ENCODE measurements at places on chromosomes 11 and 22.

- peak; percentile 21 for DNase-seq
These were observed 8.0 kb downstream of the TUBGCP6 start for GRCh38 chr22:50236731-50237409.

- DNase-seq: no peak
These were observed 25.3 kb downstream of the PDHX start for GRCh38 chr11:34941688-34942087.

DNA sequence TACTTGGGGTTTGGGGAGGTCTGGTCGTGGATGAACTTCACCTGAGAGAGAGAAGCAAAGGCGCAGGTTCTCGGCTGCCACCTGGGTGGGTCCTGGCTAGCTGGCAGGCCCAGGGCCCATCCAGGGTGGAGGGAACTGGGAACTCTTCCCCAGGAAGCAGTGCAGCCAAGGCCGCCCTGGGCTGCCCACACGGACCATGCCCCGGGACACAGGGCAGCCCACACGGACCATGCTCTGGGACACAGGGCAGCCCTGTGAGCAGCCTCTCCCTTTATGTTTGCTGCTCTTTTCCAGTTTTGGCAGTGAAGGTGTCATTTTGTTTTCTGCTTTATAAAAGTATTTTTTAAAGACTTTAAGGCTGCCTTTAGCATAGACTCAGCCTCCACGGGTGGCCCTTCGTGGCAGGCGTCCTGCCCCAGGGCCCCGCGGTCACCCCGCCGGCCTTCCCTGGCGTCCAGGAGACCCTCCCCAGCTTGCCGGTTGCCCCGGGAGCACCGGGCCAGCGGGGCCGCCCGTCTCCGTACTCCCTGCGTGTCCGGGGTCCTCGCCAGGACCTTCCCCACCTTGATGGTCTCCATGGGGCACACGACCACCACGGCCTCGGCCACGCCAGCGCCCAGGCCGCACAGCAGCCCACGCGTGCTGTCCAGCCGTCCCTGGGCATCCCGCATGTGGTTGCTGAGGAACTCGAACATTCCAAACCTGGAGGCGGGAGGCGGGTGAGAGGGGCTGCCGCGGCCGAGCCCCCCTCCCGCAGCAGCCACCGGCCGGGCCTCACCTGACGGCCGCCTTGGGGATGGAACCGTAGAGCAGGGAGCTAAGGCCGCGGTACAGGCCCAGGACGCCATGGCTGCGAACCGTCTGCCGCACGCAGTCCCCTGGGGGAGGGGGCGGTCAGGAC is 1.1 kb downstream of the SLC25A1 start:
- DNase-seq: no peak

- no peak for DNase-seq
These were observed 35.8 kb upstream of the HMOX1 start for GRCh38 chr22:35344956-35345690.

DNA sequence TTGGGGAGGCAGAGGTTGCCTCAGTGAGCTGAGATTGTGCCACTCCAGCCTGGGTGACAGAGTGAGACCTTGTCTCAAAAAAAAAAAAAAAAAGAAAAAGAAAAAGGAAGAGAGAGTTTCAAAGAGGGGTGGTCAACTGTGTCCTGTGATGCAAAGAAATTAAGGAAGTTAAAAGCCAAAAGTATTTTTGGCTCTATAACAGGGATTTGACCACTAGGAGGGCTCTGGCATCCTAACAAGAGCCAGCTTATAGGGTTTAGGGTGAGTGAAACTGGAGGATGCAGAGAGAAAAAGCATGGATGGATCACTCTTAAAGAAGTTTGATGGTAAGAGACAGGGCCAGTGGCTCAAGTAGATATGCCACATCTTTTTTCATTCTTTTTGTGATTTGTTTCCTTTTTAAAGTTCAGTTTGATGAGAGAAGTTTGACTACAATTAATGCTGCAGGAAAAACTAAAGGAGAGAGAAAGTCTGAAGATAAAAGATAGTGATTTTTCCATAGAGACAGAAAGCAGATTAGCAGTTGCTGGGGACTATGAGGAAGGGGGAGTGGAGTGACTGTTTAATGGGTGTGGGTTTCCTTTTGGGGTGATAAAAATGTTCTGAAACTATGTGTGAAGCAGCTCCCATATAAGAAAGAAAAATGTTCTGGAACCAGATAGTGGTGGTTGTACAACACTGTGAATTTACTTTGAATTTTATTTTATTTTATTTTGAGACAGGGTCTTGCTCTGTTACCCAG is 11.1 kb upstream of the MICAL2 start:
- DNase-seq: no peak

- DNase-seq: no peak
These were observed 322.7 kb downstream of the CADM1 start for GRCh38 chr11:115181538-115181937.

DNA sequence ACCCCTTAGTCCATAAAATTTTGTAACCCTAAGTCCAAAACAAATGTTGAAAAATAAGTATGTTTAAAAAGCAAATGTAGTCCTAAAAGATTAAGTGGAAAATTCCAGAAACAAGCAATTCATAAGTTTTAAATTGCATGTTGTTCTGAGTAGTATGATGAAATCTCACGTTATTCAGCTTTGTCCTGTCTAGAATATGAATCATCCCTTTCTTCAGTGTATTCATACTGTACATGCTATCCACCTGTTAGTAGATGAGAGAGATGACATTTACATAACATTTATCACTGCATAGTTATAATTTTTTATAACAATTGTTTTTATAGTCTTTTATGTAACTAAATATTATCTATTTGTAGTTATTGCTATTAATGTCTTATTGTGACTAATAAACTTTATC is 622.3 kb upstream of the CHORDC1 start:
- no peak for DNase-seq

DNA sequence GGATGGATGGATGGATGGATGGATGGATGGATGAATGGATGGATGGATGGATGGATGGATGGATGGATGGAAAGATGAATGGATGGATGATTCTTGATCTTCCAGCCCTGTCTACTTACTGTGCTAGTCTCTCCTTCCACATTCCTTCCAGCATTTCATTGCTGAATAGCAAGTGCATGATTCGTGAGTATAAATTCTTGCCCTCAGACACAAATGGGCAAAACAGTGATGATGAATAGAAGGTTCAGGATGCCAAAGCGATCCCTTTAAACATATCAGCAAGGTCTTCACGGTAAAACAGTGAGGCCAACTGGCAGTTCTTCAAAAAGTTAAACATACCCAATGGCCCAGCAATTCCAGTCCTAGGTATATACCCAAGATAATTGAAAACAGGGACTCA is 400.2 kb downstream of the MN1 start:
- peak; percentile 82 for DNase-seq

DNA sequence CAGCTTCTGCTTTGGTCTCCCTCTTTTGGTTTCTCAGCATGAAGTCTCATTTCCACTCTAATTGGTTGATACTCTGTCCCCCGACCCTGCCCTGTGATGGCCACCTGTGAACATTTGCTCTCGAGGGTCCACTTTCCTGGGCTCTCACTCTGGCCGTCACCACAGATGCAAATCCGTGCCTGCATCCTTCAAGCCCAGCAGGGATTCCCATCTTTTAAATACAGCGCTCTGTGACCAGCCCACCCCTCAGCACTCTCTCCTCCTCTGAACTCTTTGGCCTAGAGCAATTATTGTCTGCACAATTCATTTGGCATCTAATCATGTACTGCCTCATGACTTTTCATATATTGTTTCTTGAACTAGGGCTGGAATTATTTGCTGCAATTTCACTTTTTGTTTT is 26.0 kb downstream of the PKNOX2 start:
- DNase-seq: no peak

GRCh38 chr11:72954860-72955259 is 140.6 kb downstream of the ATG16L2 start:
- DNase-seq: no peak

DNA sequence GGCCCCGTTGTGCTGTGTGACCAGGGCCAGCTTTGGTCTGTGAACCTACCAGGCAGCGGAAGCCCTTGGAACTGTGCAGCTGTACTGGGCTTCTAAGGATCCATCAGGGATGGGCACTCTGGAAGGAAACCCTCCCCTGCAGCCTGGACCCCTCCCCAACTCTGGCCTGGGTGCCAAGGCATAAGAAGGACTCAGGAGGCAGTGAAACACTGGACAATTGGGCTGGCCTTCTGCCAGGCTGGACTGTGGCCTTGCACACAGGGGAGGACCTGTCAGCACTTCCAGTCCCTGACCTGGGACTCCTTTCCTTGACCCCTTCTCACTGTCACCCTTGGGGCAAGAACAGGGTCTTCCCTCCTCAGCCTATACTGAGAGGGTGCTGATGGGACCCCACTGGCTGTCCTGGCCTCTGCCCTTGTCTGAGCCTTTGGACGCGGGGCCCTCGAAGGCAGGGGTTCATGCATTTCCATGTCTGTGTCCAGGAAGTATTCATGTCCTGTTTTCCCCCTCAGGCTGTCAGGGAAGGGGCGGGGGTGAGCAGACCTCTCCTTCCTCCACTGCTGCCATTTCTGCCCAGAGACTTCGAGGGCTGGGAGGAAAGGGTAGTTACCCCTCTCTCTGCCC is 39.6 kb downstream of the PDE2A start:
- no peak for DNase-seq

GRCh38 chr11:117641008-117641915 is 155.8 kb downstream of the DSCAML1 start:
- no peak for DNase-seq

DNA sequence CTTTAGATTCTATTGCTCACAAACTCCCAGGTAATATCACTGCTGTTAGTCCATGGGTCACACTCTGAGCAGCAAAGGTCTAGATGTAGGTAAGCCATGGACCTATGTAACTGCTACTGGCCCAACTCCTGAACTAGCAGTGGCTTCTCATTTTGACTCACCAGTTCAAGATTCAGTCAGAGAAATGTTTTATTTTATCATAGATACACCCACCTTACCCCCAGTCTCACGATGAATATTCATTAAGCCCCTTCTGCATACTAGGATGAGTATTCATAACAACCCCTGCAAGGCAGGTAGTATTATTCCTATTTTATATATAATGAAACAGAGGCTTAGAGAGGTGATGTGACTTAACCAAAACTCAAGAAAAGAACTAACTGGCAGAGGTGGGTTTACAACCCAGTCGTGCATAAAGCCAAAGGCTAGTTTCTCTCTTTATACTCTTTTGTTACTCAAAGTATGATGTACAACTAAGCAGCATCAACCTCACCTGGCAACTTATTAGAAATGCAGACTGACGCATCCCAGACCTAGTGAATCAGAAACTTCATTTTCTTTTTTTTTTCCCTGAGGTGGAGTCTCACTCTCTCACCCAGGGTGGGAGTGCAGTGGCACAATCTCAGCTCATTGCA is 957.6 kb upstream of the CCDC90B start:
- DNase-seq: no peak

GRCh38 chr11:6547177-6547576 is 50.1 kb downstream of the DNHD1 start:
- DNase-seq: no peak

DNA sequence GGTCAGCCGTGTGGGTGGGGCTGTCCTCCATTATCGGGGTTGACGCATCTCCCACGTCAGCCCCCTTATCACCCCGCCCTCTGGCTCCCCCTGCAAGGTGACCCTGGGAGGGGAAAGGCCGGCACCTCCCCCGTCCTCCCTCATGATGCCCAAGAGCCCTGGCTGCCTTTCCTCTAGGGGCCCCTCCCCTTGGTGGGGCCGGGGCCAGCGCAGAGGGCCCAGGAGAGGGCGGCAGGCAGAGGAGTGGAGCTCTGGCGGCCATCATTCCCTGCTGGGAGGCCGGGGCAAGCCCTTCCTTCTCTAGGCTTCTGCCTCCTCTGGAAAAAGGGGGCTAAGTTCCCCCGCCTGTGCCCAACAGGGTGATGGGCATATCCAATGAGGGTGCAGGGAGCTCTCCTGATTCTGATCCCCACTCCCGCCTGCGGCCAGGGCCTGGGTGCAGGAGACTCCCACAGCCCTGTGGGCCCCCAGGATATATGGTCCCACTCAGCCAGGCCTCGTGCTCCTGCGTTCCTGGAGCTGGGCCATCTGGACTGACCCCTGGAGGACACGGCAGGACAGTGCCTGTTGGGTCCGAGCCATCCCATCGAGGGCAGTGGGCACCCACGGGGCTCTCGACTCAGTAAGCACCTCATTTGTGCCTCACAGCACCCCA is 12.3 kb downstream of the MYRF start:
- DNase-seq: no peak

DNA sequence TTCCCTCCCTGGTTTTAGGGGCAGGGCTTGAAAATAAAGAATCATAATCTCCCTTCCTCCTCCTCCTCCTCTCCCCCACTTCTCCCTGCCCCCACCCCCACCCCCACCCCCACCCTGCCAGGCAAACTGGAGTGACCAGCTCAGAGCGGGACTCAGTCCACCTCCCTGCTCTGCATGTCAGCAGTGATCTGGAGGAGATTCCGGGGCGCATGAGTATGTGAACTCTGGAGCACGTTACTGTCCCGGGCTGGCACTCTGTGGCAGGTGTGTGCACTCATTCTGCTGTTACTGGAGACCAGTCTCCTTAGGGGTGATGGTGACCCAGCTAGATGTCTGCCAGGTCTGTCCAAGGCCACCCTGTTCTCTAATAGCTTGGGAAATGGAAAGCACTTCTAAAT is 33.9 kb downstream of the MARK2 start:
- no peak for DNase-seq

- no peak for DNase-seq
These were observed 83.3 kb downstream of the BARX2 start for GRCh38 chr11:129458756-129459535.

DNA sequence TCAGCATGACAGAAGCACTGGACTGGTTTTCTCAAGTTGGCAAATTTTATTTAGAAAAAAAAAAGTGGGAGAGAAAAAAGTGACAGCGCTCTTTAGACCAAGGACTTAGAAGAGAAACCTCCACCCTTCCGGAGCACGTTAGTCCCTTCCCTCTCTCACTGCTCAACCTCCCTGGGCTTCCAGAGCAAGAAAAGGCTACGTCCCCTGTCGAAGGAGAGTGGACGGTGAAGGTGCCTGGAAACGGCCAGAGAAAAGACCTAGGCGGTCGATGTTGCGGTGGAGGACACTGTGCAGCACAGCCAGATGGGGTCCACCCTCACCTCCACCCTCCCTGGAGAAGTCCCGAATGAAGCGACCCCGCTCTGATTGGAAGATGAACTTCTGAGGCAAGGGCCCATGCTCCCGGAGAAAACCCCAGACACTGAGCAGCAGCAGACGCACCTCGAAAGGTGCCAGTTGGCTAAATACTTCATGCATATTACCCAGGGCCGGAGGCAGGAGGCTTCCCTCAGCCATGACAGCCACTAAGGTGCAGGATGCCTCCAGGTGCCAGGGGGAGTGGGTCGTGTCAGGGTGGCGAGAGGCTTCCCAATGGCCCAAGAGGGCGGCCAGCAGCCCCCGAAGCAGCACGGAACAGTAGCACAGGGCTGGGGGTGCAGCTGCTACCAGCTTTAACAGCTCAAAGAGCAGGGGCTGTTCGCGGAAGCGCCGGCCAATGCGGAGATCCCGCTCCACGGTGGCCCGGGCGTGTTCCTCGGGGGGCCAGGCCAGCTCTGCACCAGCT is 604 bp upstream of the GANAB start:
- no peak for DNase-seq
